ENCODE measurements at places on chromosomes 5 and 9.

DNA sequence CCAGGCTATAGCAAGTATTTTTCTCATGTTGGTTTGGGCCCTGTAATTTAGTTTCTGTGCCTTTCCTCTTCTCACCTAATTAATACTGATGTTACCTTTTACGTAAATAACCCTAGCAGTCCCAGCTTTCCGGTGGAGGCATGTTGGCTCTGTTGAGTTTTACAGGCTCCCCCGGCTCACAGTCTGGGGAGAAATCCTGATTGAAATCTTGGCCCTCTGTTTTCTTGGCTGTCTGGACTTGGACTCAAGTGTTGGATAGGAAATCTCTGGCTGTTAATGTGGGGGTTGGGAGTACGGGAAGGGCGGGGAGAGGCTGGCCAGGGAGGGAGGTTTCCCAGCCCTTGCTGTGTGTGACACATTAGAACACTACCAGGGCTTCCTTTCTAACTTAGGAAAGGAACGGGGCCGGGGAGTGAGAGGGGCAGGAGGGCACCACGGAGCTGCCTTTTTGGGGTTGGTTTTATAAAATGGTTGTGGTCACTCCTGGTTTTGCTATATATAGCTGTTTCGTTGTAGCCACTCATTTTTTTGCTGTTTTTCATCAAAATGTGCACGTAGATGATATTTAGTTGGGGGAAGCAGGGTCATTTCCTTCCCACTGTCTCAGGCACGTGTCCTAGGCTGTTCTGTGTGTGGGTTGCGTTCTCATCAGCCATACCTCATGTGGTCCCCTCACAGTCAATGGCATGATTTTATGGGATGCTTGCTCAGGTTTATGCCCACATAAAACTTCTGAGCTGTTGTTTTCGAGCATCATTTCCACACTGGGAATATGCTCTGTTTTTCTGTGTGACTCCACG, 11.0 kb downstream of the TRIO start:
- no peak for DNase-seq

DNA sequence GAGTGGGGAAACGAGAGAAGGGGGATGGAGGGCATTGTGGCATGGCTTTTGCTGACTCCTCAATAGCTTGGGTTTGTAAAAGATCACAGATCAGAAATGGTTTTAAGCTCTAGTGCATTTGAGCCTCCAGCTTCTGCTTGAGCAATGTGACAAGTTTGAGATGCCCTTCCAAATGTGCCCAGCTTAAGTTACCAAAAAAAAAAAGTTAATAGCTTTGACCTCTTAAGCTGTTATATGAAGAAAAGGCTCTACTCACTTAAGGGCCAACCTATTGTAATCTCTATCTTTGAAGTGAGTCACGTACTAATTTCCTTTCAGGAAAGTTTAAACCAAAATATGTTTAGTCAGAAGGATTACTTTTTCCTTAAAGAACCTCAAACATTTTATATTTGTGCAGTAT, 428.8 kb upstream of the ACTBL2 start:
- no peak for DNase-seq

DNA sequence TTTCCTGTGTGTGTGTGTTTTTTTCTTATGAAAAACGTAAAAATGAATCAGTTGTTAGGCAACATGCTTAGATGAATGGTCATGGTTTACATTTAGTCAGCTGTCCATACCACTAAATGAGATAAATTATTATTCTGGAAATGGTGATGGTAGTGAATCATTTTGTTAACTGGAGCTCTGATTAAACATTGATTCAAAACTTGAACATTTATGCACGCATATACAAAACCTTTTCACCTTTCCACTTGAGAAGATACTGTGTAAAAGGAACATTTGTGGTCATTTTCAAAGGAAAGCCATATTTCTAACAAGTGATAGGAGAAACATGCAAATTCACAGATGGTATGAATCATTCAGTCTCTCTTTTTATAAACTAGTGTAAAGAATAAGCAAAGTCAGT, 162.0 kb downstream of the SLC25A46 start:
- no peak for DNase-seq

GRCh38 chr5:139488260-139488659, 5.7 kb upstream of the STING1 start:
- DNase-seq: no peak

DNA sequence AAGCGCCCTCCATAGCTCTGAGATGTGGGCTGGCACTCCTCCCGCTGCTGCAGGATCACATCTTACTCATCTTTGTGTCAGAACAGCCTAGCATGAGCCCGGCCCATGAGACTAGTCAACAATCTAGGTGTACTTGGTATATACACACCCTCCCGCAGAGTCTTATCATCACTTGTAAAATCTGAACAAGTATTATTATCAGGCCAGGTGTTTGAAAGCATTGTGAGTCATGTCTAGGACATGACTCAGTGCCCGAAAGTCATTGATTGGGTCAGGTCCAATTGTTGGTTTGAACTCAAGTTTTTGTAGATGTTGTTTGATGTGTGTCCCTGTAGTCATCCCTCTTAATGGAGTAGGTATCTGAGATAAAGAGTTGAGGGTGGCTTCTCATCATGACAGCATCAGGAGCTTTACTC, 108.7 kb downstream of the CFAP90 start:
- DNase-seq: no peak

GRCh38 chr5:35248843-35249780, 18.8 kb upstream of the PRLR start:
- DNase-seq: no peak

GRCh38 chr5:173342813-173343755, 14.9 kb upstream of the STC2 start:
- DNase-seq: no peak

DNA sequence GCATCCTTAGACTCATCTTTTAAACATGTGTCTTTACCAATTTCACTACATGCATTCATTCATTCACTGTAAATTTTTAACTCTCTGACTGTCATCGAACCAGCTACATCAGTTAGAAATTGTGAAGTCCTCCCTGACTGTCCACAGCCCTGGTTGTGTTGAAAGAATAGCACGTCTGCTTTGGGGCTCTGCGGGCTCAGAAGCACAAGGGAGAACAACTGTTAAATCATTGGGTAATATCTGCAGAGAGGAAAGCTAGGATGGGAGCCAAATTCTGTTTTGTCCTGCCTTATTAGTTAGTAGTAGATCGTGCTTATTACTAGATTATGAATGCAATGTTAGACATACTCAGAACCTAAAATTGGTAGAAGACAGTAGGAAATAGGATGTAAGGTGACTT, 26.3 kb upstream of the FAM120AOS start:
- DNase-seq: no peak

DNA sequence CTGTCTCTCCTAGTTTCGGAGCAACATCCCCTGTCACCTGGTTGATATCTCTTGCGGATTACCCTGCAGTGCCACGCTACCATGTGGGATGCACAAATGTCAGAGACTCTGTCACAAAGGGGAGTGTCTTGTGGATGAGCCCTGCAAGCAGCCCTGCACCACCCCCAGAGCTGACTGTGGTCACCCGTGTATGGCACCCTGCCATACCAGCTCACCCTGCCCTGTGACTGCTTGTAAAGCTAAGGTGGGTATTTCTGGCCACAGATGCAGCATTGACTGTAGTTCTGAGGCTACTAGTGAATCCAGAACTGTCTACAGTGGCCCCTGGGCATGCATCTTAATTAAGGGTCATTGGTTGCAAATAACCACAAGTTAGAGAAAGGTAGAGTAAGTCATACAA, 50.8 kb downstream of the AQP7 start:
- no peak for DNase-seq

- no peak for DNase-seq
Measured at GRCh38 chr5:37739817-37740261, 100.0 kb downstream of the GDNF start.

DNA sequence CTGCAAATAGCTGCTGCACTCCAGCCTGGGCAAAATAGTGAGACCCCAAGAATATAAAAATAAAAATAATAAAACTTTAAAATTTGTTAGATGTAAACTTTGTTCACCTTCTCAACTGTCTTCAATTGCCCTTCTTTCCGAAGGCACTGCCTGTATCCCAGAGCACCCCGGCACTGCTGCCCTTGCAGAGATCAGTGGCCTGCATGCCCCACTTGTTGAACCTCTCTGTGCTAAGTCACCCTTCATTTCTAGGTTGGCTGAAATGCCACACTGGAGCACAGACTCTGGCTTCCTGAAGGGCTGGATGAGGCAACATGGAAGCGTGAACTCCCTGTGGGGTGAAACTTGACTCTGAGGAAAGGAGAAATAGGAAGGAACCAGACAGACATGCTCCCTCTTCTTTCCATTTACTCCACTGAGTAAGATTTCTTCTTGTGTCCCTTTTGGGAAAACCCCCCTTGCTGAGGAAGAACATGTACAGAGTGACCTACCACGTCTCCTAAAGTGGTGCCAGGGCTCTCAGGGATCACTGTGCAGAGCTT, 8.4 kb upstream of the JMY start:
- no peak for DNase-seq

GRCh38 chr9:9605681-9606080, 1007.1 kb downstream of the PTPRD start:
- no peak for DNase-seq

DNA sequence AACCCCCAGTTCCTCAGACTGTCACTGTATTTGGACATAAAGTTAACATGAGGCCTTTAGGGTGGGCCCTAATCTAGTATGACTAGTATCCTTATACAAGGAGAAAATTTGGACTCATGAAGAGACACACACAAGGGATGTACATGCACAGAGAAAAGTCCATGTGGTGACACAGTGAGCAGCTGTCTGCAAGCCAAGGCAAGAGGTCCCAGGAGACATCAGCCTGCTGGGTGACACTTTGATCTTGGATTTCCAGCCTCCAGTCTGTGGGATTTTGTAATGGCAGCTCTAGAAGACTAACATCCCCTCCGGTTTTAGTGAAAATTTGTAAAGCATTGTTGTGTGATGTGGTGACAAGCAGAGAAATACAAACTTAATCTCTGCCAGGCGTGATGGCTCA, 66.1 kb downstream of the RAI14 start:
- no peak for DNase-seq

DNA sequence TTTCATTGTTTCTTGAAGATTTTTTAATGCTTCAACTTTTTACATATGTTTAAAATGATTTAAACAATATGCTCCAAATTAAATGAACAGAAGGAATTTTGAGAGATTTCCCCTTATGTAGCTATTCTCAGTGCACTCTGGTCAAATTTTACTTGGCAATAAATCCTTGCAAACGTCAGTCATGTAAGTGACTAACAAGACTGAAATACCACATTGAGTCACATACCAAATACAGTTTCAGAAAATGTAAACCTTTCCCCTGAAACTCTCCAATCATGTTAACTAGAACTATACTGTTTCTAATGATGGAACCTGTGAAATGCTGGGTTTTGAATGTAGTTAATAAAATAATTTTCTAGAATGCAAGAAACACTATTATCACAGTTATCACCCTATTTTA, 29.6 kb downstream of the SAR1B start:
- no peak for DNase-seq

GRCh38 chr5:634191-634590, 22.1 kb downstream of the CEP72 start:
- DNase-seq: no peak

- no peak for DNase-seq
Measured at GRCh38 chr5:73387601-73388305, 60.8 kb downstream of the FOXD1 start.

DNA sequence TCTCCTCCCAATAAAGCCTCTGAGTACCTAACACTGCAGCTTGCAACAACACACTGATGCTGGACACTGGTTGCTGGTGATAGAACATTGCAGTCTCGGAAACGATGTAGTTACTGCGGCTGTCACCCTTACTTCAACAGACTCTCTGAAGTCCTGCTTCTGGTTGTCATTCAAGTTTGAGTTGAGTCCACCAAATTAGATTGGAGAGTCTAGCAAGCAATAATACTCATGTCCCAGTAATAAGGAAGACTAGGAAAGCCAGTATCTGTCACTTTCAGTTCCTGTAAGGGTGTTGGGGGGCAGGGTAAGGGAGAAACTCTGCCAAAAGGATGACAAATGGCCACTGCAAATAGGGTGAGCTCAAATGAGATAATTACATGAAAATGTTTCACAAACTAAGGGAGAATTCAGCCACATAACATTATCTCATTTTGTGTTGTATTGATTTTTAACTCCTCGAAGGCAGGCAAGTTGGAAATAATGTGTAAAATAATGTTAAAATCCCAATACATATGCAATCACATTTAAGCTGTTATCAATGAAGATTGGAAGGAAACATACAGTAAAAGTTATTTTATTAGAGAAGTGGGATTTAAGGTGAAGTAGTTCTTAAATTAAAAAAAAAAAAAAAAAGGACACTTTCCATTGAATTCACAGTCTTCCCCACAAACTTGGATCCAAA, 849 bp upstream of the IFT74 start:
- DNase-seq: no peak

GRCh38 chr5:55035480-55035879, 11.4 kb downstream of the GZMK start:
- DNase-seq: no peak

- DNase-seq: no peak
Measured at GRCh38 chr5:157582731-157583620, 7.4 kb upstream of the ADAM19 start.

DNA sequence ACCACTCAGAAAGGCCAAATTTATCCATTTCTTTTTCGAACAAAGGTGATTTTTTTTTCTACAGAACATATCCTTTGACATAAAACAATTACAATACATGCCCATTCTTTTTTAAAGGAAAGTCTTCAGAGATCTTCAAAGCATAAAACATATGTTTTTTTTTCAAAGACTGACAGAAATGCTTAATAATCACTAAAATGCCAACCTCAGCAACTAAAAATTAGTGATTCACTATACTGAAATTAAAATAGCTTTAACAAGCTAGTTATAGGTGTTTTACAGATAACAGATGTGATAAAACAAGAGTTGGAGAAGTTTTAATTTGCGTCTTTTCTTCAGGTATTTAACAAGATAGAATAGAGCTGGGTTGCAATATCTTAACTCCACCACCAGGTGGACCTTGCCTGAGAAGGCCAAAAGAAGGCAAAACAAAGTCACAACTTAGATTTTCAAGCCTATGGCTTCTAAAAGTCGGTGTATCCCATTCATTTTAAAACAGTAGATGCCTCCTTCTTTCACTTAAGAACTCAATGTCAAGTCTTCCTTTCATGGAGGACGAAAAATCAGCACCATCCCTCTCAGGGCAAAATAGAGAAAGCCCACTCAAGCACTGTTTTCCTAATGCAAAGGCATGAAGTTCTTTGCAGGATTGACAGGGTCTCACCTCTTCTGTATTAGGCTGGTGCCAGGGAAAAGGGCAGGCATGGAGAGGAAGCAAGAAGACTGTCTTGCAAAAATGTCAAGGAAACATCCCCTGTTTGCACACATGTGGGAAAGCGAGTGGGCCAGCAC, 31.1 kb upstream of the CPLX2 start:
- DNase-seq: no peak

DNA sequence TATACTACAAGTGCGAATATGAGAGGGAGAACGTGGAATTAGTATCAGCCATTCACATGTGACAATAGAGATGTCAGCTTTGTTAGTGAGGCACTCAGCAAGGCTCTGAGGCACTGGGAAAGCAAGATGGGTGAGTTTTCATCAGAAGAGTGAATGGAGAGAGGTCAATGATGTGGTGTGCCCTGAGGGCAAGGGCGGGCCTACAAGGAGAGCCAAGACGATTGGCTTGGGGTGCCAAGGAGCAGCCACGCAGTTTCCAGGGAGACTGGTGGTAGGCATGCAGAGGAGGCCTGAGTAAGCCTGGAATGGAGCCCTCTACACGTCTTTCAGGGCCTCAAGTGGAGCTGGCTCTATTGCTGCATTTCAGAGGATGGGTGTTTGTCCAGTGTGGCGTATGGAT, 24.7 kb downstream of the BTF3 start:
- DNase-seq: no peak

- DNase-seq: no peak
Measured at GRCh38 chr9:18705796-18706392, 231.9 kb downstream of the ADAMTSL1 start.
